HL-60 (cell line): ENCODE measurements at places on chromosomes 13 and 19.

DNA sequence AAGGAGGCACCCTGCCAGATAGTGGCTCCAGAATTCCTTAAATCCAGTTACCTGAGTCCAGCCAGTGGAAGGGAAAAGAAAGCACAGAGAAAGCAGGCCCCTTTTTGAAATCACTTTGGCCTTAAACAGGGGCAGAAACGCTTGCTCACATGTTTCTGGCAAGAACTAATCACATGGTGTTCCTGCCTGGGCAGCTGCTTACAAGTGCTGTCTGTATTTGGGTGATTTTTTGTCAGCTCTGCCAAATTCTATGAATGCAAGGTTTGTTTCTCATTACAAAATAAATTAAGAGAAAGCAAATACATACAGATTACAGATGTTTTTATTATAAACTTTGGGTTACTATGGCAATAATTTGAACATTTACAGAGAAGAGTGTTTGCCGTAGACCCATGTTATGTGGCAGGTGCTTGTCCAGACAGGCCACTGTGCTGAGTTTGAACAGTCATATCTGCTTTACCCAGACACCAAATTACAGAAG, 1237.8 kb downstream of the SLITRK5 start:
- no peak for DNase-seq

GRCh38 chr13:58461217-58461616, 829.7 kb downstream of the PCDH17 start:
- DNase-seq = no peak

DNA sequence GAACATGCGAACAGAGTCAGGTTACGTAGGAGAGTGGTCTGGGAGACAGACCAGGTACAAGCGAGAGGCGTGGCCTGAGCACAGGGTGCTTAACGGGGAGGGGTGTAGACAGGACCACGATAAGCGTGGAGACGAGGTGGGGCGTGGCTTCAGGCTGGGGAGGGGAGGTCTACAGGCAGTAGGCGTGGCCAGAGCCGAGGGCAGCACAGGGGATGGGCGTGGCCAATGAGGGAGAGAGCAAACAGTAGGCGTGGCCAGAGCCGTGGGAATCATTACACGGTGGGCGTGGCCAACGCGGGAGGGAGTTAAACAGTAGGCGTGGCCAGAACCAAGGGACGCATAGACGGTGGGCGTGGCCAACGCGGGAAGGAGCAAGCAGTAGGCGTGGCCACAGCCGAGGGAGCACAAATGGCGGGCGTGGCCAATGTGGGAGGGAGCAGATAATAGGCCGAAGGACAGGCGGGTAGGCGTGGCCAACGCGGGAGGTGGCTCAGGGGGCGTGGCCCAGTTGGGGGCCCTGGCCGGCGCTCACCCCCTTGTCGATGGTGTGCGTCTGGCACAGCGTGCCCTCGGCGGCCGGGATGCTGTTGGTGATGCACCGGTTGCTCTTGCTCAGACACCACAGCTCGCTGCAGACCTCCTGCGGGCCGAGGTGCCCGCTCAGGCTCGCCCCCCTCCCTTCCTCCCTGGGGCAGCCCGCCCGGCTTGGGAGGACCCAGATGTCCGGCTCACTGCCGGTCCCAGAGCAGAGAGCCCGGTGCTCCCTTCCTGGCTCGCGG, 15.2 kb upstream of the MYO1F start:
- DNase-seq = peak; percentile 14

GRCh38 chr13:72754111-72754510, 26.4 kb downstream of the BORA start:
- no peak for DNase-seq

- DNase-seq = no peak
Observed at GRCh38 chr13:49407936-49408335, 35.9 kb downstream of the CAB39L start.

- DNase-seq = no peak
Observed at GRCh38 chr13:101415358-101416174, 742 bp downstream of the NALCN start.

DNA sequence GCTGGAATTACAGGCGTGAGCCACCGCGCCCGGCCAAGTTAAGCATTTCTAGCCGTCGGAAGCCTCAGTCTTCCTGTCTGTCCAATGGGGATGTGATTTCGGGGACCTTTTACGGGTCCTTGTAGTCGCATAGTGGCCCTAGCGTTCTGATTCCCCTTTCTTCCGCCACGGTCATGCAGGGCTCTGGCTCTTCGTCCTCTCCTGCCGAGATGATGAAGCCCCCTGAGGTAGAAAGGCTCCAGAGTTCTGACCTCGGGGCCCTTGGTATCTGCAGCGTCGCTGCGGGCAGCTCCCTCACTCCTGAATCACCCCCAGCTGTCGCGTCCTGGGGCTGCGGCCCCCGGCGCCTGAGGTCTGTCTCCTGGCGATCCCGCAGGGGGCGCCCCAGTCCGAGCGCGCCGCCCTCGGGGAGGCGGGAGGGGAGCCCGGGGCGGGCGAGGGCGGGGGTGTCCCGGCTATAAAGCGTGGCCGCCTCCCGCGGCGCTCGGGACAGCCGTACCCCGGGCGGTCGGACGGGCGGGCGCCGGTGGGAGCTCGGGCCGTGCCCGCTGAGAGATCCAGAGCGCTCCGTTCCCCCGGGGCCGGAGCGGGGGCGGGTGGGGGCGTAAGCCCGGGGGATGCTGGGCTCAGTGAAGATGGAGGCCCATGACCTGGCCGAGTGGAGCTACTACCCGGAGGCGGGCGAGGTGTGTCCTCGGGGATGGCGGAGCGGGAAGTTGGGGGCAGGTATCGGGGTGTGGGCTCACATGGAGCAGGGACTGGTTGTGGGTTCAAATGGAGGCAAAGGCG, at the start of gene FOXA3:
TSS of gene FOXA3 (plus strand) at position 487 of the 789 bp plus-strand sequence. CDS start at position 618, 131 bp downstream.
- no peak for DNase-seq

DNA sequence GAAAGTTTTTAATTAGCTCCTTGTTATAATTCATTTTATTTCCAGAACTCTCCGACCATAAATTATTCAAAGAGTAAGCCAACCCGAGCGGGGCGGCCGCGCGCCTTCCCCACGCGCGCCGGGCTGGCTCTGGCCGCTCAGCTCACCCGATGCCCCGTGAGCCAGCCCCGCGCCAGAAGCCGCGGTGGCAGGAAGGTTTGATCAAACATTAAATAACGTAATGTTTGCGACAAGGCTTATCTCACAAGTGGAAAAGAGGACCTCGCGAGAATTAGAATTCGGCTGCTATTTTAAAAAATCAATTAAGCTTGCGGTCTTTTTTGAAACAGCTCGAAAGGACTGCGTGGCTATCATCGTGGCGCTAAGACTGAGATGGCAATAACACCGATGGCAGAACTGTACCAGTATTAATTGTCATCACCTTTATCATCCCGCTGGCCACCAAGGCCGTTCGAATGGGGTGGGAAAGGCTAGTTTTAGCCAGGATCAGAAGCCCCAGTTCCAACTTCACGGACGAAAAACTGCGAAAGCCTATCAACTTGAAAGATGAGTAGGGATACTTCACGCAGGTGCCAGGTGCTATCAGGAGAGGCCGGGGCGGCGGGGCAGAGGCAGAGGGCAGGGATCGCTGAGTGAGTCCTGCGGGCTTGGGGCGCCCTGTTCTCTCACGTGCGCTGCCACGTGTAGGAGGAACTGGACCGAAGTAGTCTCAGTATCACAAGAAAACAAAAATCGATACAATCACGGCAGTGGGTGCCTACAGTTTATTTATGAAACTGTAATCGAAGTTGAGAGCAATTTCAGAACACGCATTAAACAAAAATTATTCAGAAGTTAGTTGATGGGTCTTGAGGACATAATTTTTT, 6.4 kb downstream of the POU4F1 start:
- DNase-seq = no peak

DNA sequence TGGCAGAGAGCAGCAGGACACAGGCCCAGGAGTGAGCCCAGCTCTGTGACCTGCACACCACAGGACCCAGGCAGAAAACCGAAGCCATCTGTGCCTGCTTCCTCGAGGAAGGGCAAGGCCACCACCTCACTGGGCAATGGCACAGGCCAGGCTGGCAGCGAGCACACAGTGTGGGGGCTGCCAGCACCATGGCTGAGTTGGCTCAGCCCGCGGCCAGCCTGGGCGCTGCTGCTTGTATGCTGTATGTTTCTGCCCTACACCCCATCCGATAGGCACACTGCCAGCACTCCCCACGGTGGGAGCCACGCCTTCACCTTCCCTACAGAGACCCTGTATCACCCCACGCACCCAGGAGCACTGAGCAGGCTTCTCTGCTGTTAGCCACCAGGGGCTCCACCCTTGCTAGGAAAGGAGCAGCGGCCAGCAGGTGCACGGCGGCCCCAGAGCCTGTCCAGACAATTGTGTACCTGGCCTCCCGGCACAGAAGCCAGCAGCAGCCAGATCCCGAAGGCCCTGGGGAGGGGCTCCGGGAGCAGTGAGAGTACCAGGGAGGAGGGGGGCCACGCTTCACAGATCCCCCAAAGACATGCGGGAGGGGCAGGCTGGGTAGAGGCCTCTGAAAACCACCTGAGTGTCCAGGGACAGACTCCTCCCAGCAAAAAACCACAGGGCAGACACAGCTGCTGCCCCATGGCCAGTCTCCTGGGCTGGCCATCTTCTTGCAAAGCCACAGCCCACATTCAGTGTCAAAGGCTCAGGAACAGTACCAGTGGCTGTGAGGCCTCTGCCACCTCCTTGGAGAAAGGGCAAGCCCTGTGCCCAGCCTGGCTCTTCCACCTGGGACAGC, 56.1 kb downstream of the MLLT1 start:
- no peak for DNase-seq
